ENCODE measurements at places on chromosomes 7 and 10. TPM values are rescaled to one million over a fixed set of nuclear protein-coding genes. Genes with fewer than 3 reads are reported as not detected.
A peak's percentile ranks its signal among the peaks of the same experiment; 100 is the strongest.

Gene ING3
- total RNA-seq = 32.8 TPM

- no peak for DNase-seq
Observed at GRCh38 chr10:131848741-131849590, 51.8 kb upstream of the PPP2R2D start.

GRCh38 chr7:109476409-109476808 is 906.7 kb downstream of the DNAJB9 start:
- DNase-seq = no peak

DNA sequence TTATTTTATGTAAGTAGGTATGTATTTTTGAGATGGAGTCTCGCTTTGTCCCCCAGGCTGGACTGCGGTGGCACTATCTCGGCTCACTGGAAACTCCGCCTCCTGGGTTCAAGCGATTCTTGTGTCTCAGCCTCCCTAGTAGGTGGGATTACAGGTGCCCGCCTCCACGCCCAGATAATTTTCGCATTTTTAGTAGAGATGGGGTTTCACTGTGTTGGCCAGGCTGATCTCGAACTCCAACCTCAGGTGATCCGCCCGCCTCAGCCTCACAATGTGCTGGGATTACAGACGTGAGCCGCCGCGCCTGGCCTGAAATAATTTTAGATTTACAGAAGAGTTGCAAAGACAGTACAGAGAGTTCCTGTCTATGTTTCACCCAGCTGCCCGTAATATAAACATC is 37.5 kb downstream of the PFKFB3 start:
- no peak for DNase-seq

Gene CALHM1
- not detected for total RNA-seq

DNA sequence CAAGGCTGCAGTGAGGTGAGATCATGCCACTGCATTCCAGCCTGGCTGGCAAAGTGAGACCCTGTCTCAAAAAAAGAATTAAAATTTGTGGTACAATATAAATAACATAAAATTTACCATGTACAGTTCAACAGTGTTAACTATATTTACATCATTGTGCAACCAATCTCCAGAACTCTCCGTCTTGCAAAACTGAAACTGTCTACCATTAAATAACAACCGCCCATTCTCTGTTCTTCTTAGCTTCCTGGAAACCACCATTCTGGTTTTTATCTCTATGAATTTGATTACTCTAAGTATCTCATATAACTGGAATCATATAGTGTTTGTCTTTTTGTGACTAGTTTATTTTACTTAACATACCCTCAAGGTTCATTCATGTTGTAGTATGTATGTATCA is 167.6 kb downstream of the AUTS2 start:
- no peak for DNase-seq

GRCh38 chr10:70280099-70280498 is 3.7 kb downstream of the NPFFR1 start:
- DNase-seq = no peak

- no peak for DNase-seq
Observed at GRCh38 chr7:141198194-141198958, 124.5 kb downstream of the TMEM178B start.

DNA sequence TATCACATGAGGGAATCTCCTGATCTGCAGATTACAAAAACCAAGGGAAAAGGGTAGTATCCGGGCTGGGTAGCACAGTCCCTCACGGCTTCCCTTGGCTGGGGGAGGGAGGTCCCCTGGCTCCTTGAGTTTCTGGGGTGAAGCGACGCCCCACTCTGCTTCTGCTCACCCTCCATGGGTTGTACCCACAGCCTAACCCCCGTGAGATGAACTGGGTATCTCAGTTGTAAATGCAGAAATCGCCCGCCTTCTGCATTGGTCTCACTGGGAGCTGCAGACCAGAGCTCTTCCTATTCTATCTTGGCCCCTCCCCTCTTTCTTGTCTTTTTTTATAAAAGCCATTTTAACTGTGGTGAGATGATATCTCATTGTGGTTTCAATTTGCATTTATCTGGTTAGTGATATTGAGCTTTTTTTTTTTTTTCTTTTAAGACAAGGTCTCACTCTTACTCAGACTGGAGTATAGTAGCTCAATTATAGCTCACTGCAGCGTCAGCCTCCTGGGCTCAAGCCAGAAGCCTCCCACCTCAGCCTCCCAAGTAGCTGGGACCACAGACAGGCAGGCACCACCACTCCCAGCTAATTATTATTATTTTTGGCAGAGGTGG is 87.8 kb downstream of the ABCC2 start:
- DNase-seq = peak; percentile 15

- no peak for DNase-seq
Observed at GRCh38 chr7:159113056-159113455, 31.6 kb downstream of the VIPR2 start.

GRCh38 chr7:64875658-64876406 is 27.2 kb upstream of the ZNF273 start:
- DNase-seq = no peak

DNA sequence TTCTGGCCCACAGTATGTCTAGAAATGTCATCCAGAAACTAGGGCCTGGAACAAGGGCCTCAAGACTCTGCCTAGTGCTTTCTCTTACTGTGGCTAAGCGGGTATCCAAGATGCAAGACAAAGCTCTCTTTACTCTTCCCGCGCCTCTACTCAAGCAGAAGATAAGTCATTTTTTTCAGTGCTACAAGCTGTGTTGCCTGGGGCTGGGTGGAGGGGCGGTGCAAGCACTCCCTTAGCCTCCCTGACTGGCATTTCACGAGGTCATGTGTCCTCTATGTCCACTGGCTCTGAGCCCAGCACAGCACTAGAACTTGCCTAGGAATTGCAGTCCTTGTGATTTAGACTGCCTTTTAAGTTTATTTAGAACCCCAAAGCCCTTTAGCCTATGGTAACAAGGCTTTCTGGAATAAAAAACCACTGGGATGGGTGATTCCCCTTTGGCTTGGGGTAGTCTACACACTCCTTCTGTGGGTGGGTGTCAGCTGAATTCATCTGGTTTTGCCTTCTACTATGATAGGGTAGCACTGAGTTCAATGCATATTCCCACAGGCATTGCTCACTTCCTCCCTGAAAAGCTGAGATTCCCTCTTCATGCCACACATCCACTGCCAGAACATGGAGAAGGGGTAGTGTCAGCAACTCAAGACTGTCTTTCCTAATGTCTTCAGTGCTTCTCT is 371.8 kb upstream of the KCND2 start:
- no peak for DNase-seq

Gene GPR85
- total RNA-seq = not detected

DNA sequence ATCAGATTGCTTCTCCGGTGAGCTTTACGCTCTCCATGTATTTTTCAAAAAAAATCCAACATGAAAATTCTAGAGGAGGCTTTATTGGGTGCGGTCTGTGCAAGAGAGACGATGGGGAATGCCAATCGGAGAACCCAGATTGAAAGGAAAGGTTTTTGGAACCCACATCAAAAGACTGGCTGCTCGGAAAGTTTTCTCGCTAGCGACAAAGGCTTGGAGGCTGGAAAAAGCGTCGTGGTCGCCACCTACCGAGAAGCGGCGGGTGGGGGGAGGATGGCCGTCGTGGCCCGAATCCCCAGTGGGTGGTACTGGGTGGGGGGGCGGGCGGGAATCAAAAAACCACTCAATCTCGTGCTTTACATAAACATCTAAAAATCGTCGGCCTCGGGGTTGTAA is 1.1 kb upstream of the GTF2I start:
- peak; percentile 51 for DNase-seq

Gene CLRN3
- total RNA-seq = not detected

DNA sequence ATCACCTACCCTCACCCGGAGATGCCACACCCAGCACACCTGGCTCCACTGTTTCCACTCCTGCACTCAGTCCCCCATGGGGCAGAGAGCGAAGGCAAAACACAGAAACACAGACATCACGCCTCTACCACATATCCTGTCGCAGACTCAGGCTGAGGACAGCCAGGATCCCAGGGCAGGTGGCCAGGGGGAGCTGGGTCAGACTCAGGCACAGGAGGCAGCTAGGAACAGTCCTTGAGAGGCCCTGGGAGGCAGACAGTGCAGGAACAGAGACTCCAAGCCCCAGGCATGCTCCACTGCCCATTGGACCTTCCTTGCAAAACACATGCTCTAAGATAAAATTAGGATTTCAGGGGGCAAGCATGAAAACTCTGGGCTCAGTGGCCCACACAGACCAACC is 154.4 kb upstream of the C7orf33 start:
- DNase-seq = no peak

Gene NUTM2A
- total RNA-seq = 1.0 TPM

DNA sequence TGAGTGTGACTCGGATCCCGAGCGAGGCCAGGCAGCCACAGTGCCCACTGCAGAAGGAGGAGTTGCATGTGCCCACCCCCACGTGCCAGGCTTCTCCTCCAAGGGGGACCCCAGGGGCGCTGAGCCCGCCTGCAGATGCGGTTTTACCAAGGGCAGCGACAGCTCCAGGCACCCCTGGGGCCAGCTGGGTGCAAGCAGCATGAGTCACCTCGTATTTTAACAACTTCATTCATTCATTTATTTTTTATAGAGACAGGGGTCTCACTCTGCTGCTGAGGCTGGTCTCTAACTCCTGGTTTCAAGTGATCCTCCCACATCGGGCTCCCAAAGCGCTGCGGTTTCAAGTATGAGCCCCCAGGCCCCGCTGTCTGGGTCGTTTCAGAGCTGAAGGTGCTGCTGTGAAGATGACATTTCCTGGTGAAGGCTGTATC is 1.3 kb upstream of the FOXL3 start:
- DNase-seq = no peak

Gene ACBD7
- total RNA-seq = not detected

DNA sequence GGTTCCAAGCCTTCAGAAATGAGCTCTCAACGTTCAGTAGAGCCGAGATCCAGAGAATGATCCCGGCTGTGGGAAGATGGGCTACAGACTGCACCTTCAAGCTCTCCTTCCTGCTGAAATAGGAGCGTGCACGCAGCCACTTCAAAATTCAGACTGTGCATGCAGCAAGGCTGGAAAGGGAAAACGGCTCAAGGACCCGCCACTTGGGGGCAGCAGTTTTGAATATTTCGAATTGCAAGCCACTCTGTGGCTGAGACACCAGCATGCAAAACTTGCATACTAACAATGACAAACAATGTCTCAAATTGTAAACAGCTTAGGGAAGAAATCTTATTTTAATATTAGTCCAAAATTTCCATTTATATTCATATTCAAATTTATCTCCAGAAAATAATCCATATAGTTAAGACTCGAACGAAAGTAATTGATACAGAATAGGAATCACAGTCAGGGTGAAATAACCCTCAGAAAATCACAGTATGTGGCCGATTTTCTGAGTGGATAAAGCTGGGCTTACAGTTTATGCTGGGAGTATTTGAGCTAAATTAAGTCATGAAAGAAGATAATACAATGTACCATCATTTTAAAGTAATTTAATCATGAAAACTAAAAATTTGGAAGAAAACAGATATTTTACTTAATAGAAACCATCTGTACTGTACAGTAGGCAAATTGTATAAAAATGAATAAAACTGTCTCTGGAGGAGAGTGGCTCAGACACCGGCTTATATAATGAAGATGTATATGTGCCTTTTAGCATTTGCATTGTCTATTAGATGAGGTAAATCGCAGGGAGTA is 137.9 kb upstream of the MKI67 start:
- DNase-seq = peak; percentile 23

DNA sequence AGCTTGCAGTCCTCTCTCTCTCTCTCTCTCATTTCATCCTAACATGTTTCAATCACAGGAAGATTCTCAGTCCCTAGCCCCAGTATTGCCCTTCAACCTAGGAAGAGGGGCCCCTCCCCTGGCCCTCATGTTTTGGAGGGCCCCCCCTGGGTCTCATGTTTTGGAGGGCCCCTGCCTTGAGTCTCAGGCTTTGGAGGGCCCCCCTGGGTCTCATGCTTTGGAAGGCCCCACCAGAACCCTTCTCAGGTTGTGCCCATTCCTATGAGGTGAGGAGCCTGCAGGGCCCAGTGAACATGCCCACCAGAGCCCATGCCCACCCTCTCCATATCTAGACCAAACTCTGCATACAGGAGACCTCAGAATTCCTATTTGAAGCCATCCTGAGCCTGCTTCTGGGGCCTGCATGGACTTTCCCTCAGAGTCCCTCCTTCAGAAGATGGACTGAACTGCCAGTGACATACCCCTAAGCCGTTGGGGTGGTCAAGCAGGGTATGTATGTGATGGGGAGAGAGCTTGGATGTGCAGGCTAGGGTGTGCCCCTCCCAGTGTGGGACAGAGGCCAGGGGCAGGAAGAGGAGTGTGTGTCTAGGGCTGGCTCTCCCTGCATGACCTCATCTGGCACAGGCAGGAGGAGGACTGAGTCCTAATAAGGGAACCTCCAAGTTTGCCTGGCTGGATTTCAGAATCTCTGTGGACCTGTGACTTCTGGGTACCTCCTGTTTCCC is 8.1 kb upstream of the VDAC2 start:
- DNase-seq = no peak

GRCh38 chr10:29830531-29831512 is 196.1 kb upstream of the SVIL start:
- DNase-seq = no peak

Gene ADRB1
- 0.10 TPM for total RNA-seq

DNA sequence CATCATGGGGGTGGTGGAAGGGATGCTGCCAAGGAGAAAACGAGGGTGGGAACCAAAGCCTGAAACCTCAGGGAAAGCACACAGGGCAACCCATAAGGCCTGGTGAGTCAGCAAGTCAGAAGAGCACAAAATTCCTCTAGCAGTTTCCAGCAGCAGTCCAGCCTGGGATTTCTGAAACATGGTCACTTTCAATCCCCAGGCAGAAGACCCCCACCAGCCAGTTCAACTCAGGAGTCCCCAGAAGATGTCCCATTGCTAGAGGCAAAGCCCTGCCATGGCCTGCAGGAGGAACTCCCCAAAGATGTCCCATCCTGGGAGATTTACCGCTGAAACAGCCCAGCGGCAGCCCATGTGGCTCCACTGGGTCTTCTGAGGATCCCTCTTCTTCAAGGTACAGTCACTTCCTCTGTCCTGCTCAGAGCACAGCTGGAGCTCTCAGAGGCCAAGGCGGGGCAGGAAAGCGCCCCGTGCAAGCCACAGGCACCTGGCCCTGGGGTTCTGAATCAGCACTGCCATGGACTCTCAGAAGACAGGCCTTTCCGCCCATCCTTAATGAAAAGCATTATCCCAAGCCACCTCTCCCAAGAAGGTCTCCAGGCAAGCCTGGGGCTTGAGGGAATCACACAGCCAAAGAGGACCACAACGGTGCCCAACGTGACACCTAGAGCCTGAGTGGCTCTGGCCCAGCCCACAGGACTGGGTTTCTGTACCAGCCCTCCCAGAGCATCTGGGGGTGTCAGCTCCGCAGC is 196.9 kb downstream of the GRID1 start:
- DNase-seq = no peak

- no peak for DNase-seq
Observed at GRCh38 chr7:148623586-148624282, 33.2 kb downstream of the C7orf33 start.

DNA sequence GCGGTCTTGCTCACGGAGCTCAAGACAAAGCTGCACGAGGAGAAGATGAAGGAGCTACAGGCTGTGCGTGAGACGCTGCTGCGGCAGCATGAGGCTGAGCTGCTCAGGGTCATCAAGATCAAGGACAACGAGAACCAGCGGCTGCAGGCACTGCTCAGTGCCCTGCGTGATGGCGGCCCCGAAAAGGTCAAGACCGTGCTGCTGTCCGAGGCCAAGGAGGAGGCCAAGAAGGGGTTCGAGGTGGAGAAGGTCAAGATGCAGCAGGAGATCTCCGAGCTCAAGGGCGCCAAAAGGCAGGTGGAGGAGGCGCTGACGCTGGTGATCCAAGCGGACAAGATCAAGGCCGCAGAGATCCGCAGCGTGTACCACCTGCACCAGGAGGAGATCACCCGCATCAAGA is 51.4 kb downstream of the JAKMIP3 start:
- DNase-seq = no peak

GRCh38 chr7:730501-731439 is 3.7 kb upstream of the PRKAR1B start:
- DNase-seq = no peak
